ENCODE measurements at places on chromosomes 6 and 20.

DNA sequence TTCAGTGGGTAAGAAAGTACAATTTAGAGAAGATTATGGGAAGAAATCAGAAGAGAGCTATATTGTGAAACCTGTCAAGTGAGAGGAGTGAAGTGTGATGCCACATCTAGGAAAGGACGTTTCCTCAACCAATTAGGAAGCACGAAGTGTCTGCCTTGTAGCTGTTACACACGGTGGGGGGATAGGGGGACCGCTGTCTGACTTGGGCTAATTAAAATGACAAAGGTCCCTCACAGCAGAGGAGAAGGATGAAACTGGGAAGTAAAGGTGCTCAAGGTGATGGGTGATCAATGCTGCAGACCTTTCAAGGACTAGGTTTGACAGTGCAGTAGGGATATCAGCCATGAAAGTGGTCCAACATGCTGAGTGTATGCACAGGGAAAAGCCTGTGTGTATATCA is 181.1 kb upstream of the PRSS16 start:
- DNase-seq = no peak

DNA sequence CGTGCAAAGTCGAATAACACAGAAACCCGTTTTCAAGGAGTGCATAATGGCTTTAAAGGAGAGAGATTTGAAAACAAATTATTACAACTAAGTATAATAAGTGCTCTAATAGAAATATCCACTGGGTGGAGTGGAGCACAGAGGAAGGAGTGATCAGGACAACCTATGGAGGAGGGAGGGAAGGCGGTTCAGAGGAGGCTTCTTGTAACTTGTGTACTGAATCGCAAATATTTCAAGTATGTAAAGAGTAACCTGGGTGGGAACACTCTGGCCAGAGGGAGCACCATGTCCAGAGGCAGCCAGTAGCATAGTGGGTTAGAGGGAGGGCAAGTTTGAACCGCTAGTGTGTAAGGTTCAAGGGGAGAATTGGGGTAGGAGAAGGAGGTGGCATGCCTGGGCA is 21.6 kb upstream of the TNFAIP3 start:
- no peak for DNase-seq

DNA sequence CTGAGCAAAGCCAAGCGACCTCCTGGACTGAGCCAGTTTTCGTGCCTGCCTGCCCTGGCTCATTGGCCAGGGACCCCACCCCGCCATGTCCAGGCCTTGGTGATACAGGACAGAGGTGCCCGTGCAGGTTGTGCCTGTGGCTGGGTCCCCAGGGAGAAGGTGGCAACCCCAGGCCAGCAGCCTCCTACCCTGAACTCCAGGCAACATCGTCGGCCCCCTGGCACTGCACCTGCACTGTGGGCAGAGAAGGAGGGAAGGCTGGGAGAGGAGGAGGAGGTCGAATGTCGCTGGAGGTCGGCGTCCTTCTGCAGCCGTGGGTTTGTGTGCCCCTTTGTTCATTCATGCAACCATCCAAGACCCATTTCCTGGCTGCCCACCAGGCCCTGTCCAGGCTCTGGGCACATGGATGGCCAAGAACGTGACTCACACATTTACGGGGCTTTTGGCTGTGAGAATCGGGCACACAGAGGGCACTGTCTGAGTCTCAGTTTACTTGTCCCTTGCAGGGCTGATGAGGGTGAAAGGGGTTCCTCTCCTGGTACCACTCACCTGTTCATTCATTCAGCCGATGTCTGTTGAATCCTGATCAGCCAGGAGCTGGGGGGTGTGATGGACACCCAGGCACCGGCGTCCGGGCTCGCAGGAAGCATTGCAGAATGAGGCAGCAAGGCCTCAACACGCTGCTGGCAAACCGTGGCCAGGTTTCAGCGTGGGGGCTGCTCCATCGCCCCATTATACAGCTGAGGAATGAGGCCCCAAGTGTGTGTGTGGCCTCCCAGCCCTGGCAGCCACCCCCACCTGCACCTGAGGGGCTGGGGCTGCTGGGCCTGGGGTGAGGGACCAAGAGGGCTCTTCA is 2.3 kb upstream of the RBBP8NL start:
- no peak for DNase-seq

GRCh38 chr6:17691925-17692538 is 14.7 kb downstream of the NUP153 start:
- no peak for DNase-seq

GRCh38 chr20:49237531-49237930 is 18.3 kb downstream of the DDX27 start:
- DNase-seq = no peak

- no peak for DNase-seq
These were observed 91.1 kb upstream of the THBS2 start for GRCh38 chr6:169344750-169345065.

DNA sequence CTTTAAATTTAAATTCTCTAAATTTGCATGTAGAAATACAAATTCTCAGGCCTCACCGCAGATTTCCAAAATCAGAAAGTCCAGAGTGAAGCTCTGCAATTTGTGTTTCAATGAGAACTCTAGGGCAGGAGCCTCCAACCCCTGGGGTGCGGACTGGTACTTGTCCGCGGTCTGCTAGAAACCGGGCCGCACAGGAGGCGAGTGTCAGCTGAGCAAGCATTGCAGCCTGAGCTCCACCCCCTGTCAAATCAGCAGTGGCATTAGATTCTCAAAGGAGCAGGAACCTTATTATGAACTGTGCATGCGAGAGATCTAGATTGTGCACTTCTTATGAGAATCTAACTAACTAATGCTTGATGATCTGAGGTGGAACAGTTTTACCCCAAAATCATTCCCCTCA is 203.0 kb upstream of the PCSK2 start:
- DNase-seq = peak; percentile 58

DNA sequence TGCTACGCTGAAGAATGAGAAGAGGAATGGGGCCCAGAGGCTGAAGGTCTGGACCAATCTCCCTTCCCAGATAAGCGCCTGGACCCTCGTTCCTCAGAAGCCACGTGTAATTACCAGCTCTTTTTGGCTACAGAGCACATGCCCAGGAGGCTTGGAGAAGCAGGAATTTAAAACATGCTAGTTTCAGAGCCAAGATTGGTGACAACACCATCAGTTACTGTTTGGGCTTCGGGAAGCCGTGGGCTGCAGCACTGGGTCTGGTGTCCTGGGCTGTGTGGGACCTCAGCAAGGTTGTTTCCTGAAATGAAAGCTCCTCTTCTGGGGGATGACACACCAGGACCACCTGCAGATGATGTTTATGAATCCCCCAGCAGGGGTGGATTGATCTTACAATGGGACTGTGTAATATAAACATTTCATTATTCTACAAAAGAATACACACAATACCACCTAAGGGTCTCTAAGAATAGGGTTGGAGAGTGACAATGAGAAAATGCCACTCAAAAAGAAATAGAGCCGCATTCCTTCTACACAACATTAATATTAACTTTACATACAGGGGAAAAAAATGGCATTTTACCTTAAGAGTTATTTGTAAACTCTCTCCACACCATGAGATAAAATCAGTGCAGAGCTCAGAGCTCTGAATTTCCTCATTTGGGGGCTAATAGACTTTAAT is 207.8 kb upstream of the FOXQ1 start:
- DNase-seq = peak; percentile 14

GRCh38 chr6:25094726-25095125 is 159.0 kb upstream of the RIPOR2 start:
- no peak for DNase-seq

- DNase-seq = no peak
These were observed 69.2 kb upstream of the TBC1D7 start for GRCh38 chr6:13397359-13398068.

- DNase-seq = no peak
These were observed 124.1 kb downstream of the PREX1 start for GRCh38 chr20:48703511-48704219.

- DNase-seq = peak; percentile 6
These were observed 646.3 kb downstream of the UTRN start for GRCh38 chr6:144931172-144932035.

GRCh38 chr6:52361945-52362442 is at the start of gene PAQR8:
Gene PAQR8, plus strand, starts transcription at chr6:52362151. Its CDS starts 41,063 bp downstream, at chr6:52403214.
- peak; percentile 36 for DNase-seq

DNA sequence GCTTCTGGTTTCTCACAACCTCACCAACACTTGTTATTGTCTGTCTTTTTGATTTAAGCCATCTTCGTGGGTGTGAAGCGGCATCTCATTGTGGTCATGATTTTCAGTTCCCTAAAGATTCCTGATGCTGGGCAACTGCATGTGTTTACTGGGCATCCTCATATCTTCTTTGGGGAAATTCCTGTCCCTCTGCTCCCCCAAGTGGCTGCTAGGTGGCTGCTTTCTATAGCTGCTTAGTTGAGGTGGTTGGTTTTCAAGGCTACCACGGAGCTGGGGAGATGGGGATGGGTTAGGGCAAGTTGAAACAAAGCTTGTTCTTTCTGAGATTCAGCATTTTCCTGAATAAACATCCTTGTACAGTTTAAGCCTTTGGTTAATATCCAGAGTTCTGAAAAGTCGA is 403.9 kb upstream of the SULF2 start:
- peak; percentile 49 for DNase-seq

DNA sequence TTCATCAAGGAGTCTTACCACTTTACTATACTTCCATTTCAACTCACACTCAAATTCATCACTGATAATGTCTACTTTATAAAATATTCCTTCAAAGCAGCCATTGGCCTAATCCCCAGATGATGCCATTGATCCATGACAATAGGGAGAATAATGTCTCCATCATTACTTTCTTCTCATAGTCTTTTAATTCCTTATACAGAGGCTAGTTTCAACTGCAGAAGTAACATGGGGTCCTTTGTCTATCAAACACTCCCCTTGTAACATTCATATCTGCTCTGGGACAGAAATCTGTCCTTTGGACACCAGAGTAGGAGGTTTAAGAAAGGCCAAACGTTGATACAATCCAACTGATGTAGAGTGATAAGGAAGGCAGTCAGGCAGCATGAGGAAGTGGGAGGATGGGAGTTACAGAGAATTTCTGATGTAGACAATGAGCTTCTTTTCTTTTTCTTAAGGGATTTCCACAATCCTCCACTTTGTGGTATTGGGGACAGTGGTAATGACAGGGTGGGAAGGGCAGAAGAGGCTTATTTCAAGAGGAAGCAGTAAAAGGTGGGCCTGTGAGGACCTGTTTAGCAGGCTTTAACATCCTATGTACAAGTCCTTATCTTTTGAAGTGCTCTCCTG is 18.9 kb upstream of the HLA-DOA start:
- DNase-seq = no peak

DNA sequence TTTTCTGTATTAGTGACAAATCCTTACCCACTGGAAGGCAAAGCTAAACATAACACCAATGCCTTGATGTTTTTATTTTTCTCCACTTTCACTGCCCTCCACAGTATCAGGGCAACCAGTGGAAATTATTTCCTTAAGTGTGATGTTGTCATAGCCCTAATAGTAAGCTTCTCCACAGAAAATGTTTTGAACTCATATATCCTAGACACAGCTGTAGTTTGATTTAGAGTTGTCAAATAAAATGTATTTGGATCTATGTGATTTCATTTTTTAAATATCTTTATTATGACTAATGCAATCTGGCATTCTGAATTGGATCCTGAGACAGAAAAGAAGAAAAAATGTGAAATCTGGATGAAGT is 70.9 kb upstream of the UFL1 start:
- DNase-seq = no peak

GRCh38 chr6:16764188-16764950 is 3.1 kb upstream of the ATXN1 start:
- DNase-seq = peak; percentile 79

DNA sequence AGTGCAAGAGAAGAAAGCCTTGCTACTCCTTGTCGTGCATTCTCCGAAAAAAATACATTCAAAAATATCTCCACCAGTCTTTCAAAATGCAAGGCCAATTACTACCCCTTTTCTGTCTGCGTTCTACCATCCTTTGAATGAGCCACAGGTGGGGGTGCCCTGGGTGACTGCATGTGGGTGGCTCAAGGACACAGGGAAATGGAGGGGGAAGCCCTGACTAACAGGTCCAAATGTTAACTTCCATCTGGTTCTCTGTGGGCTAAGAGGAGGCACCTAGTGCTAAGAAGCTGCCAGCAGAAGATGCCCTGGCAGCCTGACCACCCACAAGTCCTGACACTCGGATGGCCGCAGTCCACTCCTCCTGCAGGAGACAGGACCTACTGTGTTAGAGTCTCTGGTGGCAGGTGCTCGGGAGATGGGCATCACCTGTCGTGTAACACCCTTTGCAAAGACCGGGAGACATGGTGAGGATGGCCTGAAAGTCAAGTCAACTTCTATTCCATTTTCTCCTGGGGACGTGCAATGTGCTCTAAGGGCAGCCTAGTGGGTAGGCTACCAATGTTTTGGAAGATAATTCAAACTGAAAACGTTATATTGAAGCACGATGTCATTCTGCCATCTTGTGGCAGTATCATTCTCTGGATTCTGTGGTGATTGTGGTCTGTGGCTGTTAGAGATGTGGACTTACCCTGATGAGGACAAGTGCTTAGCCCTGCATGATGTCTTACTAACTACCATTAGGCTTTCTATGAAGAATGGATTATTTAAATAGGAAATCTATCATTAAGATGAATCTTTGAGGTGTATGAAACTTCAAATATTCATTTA is 27.4 kb upstream of the IGF2R start:
- DNase-seq = peak; percentile 10

DNA sequence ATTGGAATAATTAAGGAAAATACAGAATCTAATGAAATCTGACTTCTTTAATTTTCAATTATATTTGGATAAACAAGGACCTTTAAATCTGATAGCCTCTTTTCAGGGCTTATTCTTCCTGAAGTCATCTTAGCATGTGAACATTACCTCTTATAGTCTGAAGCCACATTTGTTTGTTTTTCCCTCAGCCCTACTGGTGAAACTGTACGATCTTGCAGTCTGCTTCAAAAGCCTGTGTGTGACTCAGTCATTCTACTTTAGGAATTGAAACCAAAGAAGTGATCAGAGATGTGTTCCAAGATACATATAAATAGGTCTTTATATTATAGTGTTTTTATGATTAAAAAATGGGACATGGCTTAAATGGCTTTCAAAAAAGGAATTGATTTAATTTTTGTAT is 67.5 kb downstream of the MACROD2 start:
- DNase-seq = peak; percentile 45

DNA sequence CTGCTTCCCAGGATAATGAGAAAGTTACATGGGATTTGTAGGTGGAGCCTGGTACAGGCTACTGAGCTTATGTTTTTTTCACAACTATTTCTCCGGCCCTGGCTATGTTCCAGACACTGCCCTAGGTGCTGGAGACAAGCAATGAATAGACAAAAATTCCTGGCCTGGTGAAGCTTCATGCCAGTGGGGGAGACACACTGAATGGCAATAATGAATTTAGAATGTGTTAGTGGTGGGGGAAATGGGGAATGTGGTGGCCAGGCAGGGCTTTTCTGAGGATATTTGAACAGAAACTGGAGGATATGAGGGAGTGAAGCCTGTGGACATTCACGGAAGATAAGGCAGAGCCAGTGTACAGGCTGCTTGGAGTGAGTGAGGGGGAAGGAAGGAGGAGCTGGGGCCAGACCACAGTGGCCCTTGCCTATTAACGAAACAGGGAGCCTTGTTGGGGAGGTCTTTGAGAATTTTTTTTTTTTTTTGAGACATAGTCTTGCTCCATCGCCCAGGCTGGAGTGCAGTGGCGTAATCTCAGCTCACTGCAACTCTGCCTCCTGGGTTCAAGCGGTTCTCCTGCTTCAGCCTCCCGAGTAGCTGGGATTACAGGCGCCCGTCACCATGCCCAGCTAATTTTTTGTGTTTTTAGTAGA is 6.6 kb downstream of the FOXS1 start:
- peak; percentile 49 for DNase-seq
